ENCODE measurements at places on chromosomes 12 and 14.

DNA sequence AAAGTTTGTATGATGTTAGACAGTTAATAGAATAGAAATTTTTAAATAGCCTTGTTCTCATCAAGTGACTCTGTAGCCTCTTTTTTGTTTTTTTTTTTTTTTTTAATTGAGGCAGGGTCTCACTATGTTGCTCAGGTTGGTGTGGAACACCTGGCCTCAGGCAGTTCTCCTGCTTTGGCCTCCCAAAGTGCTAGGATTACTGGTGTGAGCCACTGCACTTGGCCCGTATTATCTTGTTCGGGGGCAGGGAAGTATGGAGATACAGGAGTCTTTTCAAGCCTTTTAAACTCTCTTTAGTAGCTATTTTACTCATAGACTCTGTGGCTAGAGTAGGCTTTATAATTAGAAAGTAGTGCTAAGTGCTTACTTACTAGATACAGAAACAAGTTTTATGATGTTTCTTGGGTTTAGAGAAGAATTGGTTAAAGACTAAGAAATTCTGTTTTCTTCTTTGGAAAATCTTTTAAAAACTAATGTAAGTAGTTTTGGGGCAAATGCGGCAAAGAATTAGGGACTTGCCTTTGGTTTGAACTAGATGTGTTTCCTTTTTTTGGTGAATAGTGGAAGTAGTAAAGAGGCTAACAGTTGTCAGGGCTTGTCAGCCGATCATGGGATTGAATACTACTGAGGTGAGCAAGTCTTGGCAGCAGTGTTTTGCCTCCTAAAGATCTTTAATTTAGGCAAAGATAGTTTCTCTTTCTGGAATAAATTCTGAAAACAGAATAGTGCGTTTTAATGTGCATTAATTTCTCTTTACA, 31.3 kb downstream of the FBXO34 start:
- no peak for DNase-seq

GRCh38 chr12:57803319-57803893, 15.1 kb downstream of the AVIL start:
- DNase-seq, result peak; percentile 2

GRCh38 chr12:117440384-117440783, 79.0 kb upstream of the NOS1 start:
- no peak for DNase-seq

DNA sequence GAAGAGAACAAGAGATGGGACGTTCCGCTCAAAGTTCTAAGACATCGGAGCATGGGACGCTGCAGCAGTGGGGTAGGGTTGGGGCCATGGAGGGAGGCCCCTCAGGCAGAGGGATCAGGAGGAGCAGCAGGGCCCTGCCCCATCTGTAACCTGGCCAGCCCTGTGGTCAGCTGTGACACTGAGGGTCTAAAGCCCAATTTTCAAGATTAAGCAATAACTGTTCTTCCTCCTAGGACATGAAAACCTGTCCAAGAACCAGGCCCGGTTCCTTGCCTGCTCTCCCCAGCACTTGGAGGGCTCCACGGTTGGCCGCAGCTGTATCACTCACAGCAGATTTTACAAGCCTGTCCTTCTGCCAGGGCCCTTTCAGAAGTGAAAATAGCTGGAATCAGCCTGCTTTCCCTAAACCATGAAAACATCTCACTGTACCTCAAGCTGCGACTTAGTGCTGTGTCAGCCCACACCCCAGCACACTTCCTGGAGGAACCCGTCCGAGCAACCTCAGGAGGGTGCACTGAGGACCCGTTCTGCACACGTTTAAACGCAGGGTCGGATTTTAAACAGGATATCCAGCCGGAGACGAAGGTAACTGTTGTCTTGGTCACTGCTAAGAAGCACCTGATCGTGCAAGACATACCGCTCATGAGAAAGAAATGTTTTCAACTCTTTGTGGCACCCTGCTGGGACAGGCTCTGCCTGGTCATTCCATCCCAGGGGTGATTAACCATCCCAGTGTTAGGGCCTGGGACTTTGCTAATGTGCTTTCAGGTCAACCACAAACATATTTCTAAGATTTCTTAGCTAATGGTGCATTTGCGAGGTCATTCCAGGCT, 201.9 kb upstream of the DIO3 start:
- DNase-seq, result no peak

DNA sequence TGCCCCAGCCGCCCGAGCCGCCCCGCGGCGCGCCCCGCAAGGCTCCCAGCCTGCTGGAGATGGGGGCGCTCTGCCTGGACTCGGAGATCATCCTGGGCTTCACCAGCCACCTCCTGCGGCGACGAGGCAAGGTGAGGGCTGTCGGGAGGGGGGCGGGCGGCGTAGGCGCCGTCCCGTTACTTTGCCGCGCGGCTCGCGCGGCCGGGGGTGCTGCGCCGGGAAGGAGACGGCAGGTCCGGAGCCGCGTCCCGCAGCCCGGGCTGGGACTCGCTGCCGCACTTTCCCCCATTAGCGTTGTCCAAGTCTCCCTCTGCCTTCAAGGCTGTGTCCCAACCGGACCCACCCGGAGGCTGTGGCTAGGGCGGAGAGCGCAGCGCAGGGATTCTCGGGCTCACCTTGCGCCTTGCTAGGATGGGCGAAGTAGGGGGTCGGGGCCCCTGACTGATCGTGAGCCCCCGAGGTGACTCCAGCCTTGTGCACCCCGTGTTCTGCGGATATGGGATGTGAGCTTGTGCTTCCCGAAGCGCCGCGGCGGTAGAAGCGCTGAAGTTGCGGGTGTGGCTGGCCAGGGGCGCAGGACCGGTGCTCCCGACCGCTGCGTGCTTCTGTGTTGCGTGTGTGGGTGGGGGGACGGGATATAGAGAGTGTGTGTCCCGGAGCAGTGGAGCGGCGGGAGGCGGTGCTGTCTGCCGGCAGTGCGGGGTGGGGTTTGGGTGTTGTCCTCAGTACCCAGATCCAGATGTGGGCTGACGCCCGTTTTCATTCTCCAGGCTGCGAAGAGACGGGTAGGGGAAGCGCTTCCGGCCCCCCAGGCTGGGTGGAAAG, 1.7 kb upstream of the KIF26A start:
- no peak for DNase-seq

GRCh38 chr12:63151623-63152320, 771 bp upstream of the AVPR1A start:
- peak; percentile 66 for DNase-seq

DNA sequence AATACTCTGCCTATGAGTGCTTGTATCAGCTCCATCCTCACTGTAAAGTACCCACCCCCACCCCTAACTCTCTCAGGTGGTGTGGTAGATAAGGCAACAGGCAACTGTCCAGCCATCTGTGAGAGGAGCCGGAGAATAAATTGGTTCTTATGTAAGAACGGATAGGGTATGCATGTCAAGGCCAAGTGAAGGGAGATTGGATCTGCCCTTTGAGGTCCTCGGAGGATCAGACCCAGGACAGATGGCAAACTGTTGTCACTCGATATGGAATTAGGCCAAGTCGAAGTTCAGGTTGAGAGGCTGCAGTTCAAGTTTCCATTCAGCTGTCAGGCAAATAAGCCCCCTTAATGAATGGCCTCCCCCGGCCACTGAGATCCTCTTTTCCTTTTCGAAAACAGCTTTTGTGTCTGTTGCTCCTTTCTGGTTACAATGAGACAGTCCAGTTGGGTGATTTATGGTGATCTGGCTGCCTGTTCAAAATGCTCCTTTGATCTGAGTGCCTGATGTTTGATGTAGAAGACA, 120.3 kb downstream of the VRK1 start:
- no peak for DNase-seq

- DNase-seq, result no peak
These were observed 41.5 kb upstream of the NPAS3 start for GRCh38 chr14:32896979-32897697.

DNA sequence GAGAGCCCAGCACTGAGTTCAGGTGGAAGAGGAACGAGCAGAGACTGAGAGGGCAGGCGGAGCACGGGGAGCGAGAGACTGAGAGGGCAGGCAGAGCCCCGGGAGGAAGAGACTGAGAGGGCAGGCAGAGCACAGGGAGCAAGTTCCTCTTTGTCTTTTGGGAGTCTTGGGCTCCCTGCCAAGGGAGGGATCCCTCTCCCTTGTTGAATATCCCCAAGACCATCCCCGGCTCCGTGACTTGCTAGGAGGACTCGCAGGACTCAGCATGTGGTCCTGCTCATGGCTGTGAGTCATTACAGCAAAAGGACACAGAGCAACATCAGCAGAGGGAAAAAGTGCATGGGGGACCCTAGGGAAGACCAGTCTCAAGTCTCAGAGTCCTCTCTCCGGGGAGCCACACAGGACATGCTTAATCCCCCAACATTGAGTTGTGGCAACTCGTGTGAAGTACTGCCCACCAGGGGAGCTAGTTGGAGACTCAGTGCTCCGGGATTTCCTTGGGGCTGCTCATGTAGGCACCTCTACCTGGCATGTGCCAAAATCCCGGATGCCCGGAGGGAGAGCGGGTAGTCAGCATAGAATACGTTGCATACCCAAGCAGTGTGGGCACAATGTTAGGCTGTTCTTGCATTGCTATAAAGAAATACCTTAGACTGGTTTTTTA, 81.0 kb downstream of the CCDC92 start:
- no peak for DNase-seq

GRCh38 chr14:74720526-74720925, 7.6 kb downstream of the FCF1 start:
- no peak for DNase-seq

DNA sequence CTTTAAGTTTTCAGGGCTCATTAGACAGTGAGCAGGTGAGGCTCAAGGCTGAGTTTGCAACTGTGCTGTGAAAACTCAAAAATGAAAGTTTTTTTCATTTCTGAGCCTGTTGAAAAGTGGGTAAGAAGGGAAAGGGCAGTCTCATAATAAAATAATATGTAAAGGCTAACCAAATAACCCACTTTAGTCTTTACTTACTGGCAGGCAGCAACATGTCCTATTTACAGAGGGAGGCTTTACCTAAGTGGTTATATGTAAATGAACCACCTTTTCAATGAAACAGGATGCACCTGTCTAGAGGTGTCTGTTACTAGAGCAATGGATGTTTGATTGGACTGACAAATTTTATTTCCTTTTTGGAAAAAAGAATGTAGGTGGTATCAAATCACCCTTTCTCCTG, 158.0 kb downstream of the ETV6 start:
- peak; percentile 92 for DNase-seq

DNA sequence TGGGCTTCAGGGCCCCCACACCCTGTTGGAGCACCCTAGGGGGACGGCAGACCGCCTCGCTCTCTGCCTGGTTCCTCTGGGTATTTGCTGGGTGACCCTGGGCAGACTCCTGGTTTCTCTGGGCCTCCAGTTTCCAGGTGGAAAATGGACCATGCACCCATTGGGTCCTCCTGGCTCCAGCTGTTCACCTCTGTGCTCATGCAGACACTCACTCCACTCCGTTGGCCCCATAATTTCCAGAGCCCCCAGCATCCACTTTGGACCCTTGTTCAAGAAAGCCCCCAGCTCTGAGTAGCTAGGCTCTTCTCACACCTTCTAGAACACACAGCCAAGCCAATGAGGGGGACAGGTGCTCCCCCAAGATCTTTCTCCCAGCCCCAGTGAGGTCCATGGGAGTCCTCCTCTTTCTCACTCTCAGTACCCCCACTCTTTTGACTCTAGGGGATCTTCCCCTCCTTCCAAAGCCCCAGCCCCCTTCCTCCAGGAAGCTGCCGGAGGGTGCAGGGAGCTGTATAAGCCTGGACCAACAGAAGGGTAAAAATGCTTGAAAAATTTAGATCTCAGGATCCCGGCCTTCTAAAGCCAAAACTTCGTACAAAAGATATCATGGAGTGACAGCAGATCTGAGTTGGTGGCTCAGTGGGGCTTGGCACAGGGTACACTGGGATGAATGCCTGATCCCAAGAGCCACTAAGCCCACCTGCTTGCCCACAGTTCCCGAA, 174.8 kb upstream of the RTL1 start:
- DNase-seq, result no peak

GRCh38 chr12:39012870-39013269, 107.5 kb upstream of the CPNE8 start:
- no peak for DNase-seq

DNA sequence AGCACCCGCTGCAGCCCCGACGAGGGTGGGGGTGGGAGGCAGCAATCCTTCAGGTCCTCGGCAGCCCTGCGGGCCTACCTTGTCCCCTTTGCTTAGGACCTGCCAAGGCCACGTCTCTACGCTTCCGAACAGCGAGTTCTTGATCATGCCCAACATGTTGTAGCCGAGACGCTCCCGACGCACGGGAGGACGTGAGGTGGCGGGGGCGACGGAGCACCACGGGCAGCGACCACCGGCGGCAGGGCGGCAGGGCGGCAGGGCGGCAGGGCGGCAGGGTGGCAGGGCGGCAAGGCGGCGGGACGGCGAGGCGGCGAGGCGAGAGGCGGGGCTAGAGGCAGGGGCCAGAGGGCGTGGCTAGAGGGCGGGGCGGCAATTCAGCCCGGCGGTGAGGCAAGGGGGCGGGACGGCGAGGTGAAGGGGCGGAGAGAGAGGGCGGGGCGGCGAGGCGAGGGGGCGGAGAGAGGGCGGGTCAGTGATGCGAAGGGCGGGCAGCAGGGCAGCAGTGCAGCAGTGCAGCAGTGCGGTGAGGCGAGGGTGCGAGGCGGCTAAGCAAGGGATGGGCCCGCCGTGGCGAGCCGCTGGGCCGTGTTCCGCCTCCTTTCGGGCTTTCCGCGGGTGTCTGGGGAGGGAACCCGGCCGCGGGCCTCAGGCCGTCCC, at the start of gene HEBP1:
HEBP1 (minus strand) TSS at position 307 of the 657 bp plus-strand sequence; CDS start at position 156, 151 bp downstream.
- DNase-seq, result peak; percentile 87

DNA sequence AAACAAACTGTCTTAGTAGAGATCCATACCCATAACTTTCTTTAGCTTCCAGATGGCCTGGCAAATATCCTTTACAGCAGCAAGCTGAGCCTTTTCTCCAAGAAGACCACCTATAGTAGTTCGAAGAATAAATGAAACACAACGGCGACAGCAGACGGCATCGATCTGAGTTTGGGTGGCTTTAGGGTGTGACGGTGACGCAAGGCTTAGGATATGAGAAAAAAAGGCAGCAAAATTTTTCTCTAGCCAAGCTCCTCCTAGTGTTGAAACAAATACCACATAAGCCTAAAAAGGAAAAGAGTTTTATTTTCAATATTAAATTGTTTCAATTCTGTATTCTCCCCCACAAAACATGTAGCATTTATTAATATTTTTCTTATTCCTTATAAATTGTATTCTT, 33.3 kb downstream of the HEATR5A start:
- DNase-seq, result no peak

- no peak for DNase-seq
These were observed 25.1 kb upstream of the BTBD6 start for GRCh38 chr14:105223260-105223659.

DNA sequence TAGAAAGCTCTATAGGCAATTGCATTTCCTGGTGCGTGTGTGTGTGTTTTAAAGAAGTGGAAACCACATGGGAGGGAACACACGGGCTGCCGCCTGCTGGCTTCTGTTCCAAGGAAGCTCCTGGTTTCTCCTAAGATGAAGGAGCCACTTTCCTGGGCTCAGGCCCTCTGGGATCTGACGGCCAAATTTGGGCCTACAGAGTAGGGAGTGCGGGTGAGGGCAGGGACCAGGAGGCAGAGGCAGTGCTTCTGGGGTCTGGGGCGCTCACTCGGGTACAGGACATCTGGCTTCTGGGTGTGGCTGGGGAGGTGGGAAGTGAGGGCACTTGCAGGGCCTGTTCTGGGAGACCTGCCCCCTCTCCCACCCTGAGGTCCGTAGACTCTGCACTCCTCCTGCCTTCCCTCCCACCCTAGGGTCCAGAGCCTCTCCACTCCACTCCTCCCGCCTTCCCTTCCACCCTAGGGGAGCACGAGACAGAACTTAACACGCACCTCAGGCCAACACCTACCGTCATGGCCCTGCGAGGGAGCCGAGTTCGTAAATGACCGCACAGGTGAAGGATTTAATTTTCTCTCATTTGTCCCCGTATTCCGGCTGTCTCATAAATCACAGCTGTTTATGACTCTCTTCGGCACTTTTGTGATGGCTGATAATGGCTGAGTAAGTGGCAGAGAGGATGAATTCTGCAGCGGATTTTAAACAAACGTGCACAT, 127.7 kb downstream of the KIF26A start:
- no peak for DNase-seq

- DNase-seq, result no peak
These were observed 26.0 kb downstream of the HSPB8 start for GRCh38 chr12:119204671-119205285.

Data from NCI-H1105 (cell line).